ENCODE measurements at places on chromosomes 16 and 17. TPM values are rescaled to one million over a fixed set of nuclear protein-coding genes. Genes with fewer than 3 reads are reported as not detected.

DNA sequence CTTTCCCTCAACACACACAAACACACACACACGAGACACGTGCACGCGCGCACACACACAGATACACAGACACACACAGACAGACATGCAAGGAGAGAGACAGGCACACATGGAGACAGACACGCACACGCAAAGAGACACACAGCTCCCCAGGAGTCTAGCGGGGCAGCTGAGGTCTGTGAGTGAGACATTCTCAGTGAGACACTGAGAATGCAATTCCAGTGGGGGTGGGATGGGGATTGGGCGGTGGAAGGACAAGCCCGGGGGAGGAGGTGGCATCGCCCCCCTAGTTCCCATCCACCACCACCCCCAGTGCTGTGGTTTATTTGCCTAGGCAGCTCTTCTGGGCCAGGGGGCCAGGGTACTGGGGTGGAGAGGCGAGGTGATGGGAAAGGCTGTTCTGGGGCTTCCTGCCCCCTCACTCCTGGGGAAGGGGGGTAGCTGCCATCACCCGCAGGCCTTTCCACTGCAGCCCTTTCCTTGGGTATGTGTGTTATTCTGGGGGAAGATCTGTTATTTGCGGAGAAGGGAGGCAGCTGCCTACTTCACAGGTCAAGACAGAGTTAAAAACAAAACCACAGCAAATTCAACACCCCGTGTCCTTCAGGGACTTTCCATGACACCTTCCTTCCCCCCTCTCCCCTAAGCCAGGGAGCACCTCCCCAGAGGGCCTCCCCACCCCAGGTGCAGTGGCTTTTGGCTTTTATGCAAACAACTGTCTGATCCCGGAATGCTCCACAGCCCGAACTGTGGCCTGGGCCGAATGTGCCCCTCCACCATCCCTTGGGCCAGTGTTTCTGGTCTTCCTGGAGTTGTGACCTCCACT lies 18.0 kb downstream of the GRB7 start:
- DNase-seq, result peak; percentile 95
- H3K36me3 ChIP-seq, result peaks cover 3% of the 10 kb centered on the region
- peak overlapping the region; percentile 71 for H3K4me3 ChIP-seq
- H3K27me3 ChIP-seq, result no peaks in the 10 kb centered on the region
- peaks cover 77% of the 10 kb centered on the region for H3K4me1 ChIP-seq
- H3K27ac ChIP-seq, result peak overlapping the region; percentile 100

DNA sequence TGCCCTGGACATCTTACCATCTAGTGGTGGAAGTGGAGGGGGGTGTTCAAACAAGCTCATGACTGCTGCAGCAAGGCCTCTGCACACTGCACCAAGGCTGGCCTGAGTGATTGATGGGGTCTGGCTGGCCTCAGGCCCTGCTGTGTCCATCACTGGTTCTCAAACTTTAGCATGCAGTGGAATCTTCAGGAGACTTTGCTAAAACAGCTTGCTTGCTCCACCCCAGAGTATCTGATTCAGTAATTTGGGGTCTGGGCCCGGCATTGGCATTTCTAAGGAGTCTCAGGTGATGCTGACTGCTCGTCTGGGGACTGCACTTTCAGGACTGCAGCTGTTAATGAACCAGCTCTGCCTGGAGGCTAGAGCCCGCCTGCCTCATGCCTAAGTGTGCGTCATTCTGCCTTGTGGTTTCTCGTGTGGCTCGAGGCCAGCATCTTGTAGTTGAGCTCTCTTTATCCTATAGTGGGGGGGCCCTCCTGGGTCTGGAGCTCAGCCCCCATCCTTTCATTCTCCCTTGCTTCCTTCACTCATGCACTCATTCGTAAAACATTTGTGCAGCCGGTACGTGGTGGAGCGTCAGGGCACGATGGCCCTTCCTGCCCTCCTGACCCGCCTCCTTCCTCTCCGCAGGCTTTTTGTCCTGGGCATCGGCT lies 4.1 kb downstream of the MGAT5B start:
- H3K36me3 ChIP-seq, result no peaks in the 10 kb centered on the region
- peaks cover 7% of the 10 kb centered on the region for H3K4me1 ChIP-seq
- H3K27ac ChIP-seq, result no peak overlapping the region
- H3K27me3 ChIP-seq, result no peaks in the 10 kb centered on the region
- DNase-seq, result peak; percentile 66
- no peak overlapping the region for H3K4me3 ChIP-seq

DNA sequence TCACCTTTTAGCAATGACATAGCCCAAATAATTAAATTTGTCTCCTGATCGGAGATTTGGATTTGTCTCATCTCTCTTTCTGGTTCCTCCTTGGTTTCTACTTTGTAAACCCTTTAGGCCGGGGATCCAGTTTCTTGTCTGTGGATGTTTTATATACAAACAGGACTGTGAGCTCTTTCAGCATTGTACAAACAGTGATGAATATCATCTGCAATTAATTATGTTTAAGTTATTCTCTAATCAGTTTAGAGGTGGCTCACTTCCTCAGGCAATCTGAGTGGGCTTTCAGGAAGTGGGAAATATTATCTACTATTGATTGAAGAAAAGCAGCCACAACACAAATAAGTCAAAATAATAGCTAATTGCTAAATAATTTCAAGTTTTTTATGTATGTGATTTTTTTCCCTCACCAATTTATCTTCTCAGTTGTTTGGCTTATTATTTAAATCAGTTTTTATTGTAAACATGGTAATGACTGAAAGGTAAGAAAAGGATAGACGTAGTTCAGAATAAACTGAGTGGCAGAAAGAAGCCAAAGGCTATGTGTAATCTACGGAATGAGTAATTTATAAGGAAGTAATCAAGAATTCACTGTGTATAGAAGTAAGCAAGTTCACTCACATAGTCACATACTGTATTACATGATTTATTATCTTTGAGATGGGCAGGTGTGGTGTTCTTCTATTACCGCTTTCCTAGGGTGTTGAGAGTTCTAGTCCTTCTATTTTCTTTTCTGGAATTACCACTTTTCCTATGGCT lies 3.4 kb upstream of the ABCC11 start:
- DNase-seq, result no peak
- H3K4me1 ChIP-seq, result peaks cover 14% of the 10 kb centered on the region
- no peak overlapping the region for H3K27ac ChIP-seq
- no peaks in the 10 kb centered on the region for H3K27me3 ChIP-seq
- H3K4me3 ChIP-seq, result no peak overlapping the region

- no peaks in the 10 kb centered on the region for H3K27me3 ChIP-seq
- no peak for DNase-seq
- no peak overlapping the region for H3K4me3 ChIP-seq
- H3K36me3 ChIP-seq, result no peaks in the 10 kb centered on the region
- no peak overlapping the region for H3K27ac ChIP-seq
- H3K4me1 ChIP-seq, result peaks cover 13% of the 10 kb centered on the region
These were observed 101.2 kb downstream of the RPTOR start for GRCh38 chr17:80645706-80646325.

Gene NOD2
- total RNA-seq, result not detected

Gene C17orf78
- total RNA-seq, result not detected

Gene OTOA
- 0.07 TPM for total RNA-seq

Gene EMP2
- not detected for total RNA-seq

Gene TRPV3
- total RNA-seq, result 0.87 TPM
